ENCODE measurements at places on chromosomes 6 and 20.

GRCh38 chr6:149965194-149966020 is 1.7 kb downstream of the ULBP1 start:
- no peak for DNase-seq

DNA sequence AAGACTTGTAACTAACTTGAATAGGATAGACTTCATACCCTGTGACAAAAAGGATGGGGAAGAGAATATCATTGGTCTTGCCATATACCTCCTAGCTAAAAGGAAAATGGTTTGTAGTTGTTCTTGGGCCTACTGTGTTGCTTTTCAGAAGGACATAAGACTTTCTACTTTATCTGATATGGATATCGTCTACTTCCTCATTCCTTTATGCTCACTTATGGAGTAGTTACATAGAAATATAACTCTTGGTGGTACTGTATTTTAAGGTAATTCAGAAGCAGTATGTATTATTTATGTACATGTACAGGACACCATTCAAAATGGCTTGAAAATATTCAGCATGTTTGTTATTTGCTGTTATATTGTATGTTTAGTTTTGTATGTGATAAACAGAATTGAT is 8.0 kb downstream of the FAM217B start:
- no peak for DNase-seq

DNA sequence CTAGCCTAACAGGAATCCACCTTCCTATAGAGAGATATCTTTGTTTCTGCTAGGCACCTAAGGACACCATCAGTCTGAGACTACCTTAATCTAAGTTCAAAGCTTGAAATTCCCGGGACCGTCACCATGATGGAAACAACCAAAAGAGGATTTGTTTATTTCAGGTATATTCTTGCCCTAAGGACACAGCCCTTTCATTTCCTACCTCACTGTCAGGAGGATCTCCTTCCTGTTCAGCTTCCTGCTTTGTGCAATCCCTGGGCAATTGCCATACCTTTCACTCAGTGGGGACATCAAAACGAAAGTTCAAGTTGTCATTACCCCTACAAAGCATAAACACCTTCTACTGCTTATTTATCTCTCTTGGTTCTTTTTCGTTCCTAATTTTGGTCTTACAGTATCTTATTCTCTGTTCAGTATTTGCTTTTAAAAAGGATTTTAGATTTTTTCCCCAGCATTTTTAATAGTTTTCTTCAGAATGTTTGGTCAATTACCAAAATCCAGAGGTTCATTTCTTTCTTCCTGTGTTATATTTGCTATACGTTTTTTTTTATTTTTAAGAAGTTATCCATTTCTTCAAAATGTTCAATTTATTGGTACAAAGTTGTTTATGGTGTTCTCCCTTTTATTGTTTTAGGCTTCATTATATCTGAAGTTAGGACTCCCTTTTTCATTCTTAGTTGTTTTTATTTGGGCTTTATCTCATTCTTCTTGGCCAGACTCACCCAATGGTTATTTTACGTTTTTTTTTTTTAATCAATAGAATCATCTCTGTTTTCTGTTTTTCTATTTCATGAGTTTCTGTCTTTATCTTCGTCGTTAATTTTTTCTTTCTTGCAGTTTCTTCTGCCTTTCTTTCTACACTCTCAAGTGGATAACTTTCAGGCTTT is 13.0 kb upstream of the TBPL1 start:
- DNase-seq: no peak

DNA sequence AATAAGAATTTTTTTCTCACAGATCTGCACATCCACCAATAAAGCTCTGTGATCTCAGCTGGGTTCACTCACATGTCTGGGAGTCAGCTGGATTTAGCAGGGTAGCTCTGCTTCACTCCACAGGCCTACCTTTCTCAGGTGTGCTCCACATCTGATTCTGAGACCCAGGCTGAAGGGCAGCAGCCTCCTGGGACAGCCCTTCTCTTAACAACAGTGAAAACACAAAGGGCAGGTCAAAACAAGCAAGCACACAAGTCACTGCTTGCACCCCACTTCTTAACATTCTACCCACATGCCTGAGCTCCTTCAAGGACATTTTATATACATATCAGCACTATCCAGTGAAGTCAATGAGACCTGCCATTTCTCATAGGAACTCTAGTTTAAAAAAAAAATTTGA is 96.0 kb upstream of the MAP3K4 start:
- no peak for DNase-seq

- DNase-seq: no peak
Measured at GRCh38 chr6:31736768-31737314, 511 bp upstream of the CLIC1 start.

DNA sequence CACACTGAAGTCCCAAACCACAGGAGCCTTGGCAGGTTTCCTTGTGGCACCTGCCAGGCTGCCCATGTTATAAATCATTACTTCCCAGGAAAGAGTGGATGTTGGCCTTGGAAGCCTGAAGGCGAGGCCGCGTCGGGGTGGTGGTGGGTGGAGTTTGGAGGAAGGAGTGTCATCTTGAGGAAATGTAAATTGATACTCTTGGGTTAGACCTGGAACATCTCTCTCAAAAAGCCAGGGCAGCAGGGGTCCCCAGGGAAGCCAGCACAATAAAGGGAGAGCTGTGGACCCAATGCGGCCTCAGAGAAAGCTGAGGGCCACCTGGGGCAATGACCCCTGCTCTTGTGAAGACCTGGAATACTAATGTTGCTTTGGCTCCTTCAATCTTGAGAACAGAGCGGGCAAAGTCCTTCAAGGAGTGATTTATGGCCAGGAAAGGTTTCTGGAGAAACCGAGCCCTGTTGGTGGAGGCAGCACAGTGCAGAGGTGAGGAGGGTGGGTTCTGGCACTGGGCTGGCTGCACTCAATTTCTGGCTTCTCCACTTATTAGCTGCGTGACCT is 26.3 kb upstream of the TRAF3IP2 start:
- DNase-seq: no peak

- DNase-seq: no peak
Measured at GRCh38 chr6:126661646-126662045, 321.7 kb downstream of the CENPW start.

- peak; percentile 48 for DNase-seq
Measured at GRCh38 chr20:60137657-60138245, 179.5 kb downstream of the CDH26 start.

- no peak for DNase-seq
Measured at GRCh38 chr20:18412221-18412901, 54.5 kb downstream of the DZANK1 start.

DNA sequence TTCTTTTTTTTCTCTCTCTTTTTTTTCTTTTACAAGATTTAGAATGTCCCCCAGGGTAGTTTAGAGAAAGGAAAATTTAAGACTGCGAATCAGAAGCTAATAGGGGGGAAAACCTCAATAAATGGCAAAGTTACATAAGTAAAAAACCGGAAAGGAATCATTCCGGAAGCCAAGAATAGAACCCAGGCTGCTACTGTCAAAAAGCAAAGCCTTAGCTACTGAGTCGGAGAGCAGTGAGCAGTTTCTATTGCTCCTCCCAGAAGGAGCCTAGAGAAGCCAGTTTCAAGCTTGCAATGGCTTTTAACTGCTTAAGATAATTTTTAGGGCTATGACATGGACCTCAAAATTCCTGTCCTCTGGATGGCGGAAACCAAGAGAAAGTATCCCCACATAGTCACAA is 31.6 kb downstream of the SAMD5 start:
- no peak for DNase-seq

- no peak for DNase-seq
Measured at GRCh38 chr20:35355372-35355771, 56.4 kb downstream of the UQCC1 start.

DNA sequence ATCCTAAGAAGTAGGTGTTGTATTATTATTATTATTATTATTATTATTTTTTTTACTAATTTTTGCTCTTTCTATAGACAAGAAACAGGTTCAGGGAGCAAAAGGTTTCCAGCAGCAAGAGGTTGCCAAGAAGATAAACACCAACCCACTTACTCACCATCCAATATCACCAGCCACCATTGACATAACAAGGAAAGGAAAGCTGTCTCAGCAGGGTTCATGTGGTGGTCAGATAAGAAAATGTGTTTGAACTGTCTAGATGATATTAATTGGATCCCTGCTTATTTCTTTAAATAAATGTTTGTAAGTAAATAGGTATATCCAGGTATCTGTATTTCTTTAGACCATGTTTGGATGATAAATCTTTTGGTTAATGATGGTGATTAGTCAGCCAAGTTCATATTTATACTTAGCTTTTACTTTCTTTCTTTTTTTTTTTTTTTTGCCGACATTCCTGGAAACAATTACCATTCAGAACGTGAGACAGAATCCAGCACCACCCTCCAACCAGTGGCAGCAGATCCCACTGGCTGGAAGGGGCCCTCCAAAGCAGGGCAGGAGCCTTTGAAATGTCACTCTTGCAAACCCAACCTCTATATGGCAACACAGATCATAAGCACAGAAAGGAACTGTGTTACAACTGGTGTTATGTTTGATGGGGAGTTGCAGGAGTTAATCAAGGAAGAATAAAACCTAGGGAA is 139.2 kb upstream of the ECI2 start:
- no peak for DNase-seq

DNA sequence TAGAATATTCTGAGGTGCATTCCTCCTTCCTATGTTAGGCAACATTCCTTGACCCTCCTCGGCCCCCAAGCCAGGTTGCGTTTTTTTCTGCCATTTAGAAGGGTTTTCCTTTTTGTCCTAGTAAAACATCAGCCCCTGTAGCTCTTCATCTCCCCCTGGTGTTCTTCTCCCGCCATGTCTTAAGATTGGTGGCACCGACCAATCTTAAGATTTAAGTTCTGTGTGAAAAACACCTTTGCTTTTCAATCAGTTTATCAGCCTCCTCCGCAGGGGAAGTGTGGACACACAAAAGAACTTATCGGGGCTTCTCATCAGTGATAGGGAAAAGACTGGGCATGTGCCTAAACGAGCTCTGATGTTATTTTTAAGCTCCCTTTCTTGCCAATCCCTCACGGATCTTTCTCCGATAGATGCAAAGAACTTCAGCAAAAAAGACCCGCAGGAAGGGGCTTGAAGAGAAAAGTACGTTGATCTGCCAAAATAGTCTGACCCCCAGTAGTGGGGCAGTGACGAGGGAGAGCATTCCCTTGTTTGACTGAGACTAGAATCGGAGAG is 719 bp upstream of the EDN1 start:
- peak; percentile 47 for DNase-seq

GRCh38 chr6:46862381-46862780 is 59.4 kb downstream of the ADGRF5 start:
- DNase-seq: no peak

GRCh38 chr20:11778206-11778570 is 139.5 kb upstream of the BTBD3 start:
- no peak for DNase-seq

DNA sequence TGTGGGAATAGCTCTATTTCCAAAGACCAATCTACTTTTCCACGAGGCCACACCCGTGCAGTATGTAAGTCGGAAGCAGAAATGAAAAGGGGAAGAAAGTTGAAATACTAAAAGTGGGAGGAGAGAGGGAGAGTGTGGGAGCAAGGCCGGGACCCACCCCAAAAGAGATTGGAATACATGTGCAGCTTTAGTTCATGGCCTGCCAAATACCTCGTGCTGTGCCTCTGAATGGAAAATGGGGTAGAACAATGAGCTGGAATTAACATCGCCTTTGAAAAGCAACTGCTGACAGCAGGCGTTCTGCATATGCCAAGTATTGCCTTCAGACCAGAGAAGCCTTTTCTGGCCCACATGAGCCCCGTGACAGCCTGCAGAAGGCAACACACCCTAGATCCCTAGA is 155.6 kb downstream of the CD83 start:
- DNase-seq: no peak
